ENCODE measurements at places on chromosomes 1 and 21.

- no peak for DNase-seq
These were observed 294.9 kb upstream of the ADGRL2 start for GRCh38 chr1:81505831-81506230.

- no peak for DNase-seq
These were observed 6.1 kb upstream of the FAM177B start for GRCh38 chr1:222730866-222731265.

DNA sequence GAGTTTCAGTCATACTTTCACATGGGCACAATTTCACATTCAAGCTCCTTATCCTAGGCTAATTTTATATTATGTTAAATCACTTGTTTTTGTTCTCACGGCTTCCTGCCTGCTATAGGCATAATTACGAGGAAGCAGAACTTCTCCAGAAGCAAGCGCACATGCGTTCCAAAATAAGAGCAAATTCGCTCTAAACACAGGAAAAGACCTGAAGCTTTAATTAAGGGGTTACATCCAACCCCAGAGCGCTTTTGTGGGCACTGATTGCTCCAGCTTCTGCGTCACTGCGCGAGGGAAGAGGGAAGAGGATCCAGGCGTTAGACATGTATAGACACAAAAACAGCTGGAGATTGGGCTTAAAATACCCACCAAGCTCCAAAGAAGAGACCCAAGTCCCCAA is at the start of gene CORT:
TSS of gene CORT (plus strand) at position 281 of the 400 bp plus-strand sequence. CDS start 193 bp downstream, outside the sequence.
- DNase-seq, result no peak

DNA sequence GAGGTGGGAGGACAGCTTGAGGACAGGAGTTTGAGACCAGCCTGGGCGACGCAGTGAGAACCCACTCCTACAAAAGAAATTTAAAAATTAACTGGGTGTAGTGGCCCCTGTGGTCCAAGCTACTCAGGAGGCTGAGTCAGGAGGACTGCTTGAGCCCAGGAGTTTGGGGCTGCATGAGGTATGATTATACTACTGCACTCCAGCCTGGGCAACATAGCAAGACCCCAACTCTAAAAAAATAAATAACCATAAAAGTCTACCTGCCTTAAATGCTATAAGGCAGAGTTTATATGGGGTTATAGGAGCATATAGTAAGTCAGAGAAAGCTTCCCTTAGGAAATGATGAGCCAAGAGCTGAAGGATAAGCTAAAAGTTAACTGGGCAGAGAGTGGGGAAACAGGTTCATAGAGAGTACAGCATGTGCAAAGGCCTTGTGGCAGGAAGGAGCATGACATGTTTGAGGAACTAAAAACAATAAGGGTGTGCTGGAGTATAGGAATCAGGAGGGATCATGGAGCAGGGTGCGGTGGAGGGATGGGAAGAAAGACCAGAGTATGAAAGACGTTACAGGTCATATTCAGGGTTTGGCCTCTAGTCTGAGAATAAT is 68.3 kb downstream of the ADSS2 start:
- no peak for DNase-seq

DNA sequence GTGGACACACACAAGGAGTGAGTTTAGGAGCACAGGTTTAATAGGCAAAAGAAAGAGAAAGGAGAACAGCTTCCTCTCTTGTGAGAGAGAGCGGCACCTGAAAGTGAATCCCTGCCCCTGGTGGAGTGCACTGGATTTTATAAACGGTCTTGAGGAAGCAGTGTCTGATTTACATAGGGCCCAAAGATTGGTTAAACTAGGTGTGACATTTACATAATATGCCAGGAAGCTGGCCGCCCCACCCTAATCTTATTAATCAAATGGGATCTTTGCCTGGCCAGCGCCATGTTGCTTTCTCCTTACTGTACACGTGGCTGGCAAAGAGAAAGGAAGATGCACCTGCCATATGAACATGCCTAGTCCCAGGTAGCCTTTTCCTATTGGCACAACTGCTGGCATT is 38.7 kb downstream of the CFH start:
- DNase-seq, result no peak
